SK-MEL-5 (cell line): ENCODE measurements at places on chromosomes 7 and 10. TPM values are rescaled to one million over a fixed set of nuclear protein-coding genes. Genes with fewer than 3 reads are reported as not detected.

Gene EXOC6
- 7.2 and 15.0 TPM in 2 replicates for total RNA-seq

Gene CNPY4
- 21.7 and 21.9 TPM in 2 replicates for total RNA-seq

Gene RELN
- total RNA-seq, result 5.1 and 6.6 TPM in 2 replicates

Gene PLAU
- total RNA-seq, result 0.05 TPM in 1 of 2 replicates, not detected in the other

Gene FLNC
- 0.05 and 0.11 TPM in 2 replicates for total RNA-seq

Gene OR6B1
- not detected in 2 replicates for total RNA-seq

Gene CLDN3
- total RNA-seq, result not detected in 2 replicates

Gene LIPN
- total RNA-seq, result not detected in 2 replicates

Gene FOXP2
- 0.05 and 0.37 TPM in 2 replicates for total RNA-seq

Gene PRF1
- not detected in 2 replicates for total RNA-seq

Gene TYSND1
- 22.7 and 24.4 TPM in 2 replicates for total RNA-seq

Gene SYNPO2L
- total RNA-seq, result not detected in 2 replicates

Gene POLR3A
- total RNA-seq, result 8.7 and 9.3 TPM in 2 replicates

Gene FUOM
- 22.1 and 30.2 TPM in 2 replicates for total RNA-seq

Gene KLF14
- total RNA-seq, result 0.69 and 1.0 TPM in 2 replicates

Gene ANAPC16
- total RNA-seq, result 52.3 and 63.6 TPM in 2 replicates
